ENCODE measurements at places on chromosomes 4 and X.
A peak's percentile ranks its signal among the peaks of the same experiment; 100 is the strongest.

GRCh38 chr4:89765966-89766365 lies 71.0 kb downstream of the SNCA start:
- no peak for DNase-seq

DNA sequence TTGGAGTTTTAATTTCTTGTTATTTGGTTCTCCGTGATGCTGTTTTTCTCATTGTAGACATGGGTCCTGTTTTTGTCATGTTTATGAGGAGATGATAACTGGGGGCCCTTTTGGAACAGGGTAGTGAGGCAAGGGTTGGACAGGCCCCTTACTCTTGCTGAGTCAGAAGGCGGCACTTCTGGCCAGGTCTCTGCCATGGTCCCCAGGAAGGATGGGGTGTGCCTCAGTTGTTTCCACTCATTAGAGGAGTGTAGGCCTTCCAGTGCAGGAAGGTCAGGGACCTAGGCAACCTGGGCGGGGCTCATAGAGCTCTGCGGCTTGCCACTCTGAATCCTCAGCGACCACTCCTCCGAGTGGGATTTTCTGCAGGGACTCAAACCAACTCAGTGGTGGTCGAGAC lies 68.2 kb downstream of the NELFA start:
- no peak for DNase-seq

GRCh38 chr4:172202480-172203076 lies 389.4 kb downstream of the GALNTL6 start:
- no peak for DNase-seq

GRCh38 chr4:8403976-8404375 lies 36.5 kb downstream of the ACOX3 start:
- DNase-seq, result no peak

DNA sequence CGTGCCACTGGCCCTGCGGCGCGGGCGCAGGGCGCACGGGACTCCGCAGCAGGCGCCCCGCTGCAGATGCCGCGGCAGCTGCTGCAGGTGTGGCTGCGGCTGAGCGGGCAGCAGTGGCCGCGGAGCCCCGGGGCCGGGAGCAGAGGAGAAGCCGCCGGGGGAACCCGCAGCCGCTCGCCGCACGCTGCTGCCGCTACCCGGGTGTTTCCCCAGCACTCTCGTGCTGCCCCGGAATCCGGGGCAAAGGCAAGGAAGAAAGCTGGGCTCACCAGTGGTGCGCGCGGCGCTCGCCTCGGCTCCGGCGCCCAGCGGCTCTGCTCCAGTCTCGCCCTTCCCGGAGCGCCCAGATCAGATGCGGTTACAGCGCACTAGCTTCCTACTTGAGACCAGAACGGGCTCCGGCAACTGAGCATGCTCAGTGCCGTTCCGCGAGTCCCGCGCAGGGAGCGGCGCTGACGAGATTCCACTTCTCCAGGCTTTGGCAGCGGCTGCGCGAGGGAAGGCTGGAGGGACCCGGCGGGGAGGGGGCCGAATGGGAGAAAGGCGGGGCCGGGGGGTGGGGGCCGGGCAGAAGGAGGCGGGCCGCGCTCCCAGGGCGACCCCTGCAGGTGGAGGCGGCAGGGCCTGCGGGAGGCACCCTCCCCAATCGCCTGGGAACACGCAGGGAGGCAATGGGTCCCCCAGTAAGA lies at the start of gene APBB2:
APBB2 (minus strand) TSS at position 407 of the 689 bp plus-strand sequence. CDS start 181,288 bp downstream, outside the sequence.
- peak; percentile 24 for DNase-seq

- DNase-seq, result peak; percentile 11
Measured at GRCh38 chrX:100413229-100413628, 3.2 kb upstream of the PCDH19 start.

GRCh38 chr4:41216294-41217019 lies 2.1 kb upstream of the APBB2 start:
- no peak for DNase-seq

- no peak for DNase-seq
Measured at GRCh38 chrX:126339928-126340327, 173.8 kb upstream of the DCAF12L2 start.

GRCh38 chr4:184503869-184504300 lies 29.5 kb upstream of the IRF2 start:
- DNase-seq, result peak; percentile 2

GRCh38 chrX:120752431-120753082 lies 122.7 kb upstream of the C1GALT1C1 start:
- no peak for DNase-seq

DNA sequence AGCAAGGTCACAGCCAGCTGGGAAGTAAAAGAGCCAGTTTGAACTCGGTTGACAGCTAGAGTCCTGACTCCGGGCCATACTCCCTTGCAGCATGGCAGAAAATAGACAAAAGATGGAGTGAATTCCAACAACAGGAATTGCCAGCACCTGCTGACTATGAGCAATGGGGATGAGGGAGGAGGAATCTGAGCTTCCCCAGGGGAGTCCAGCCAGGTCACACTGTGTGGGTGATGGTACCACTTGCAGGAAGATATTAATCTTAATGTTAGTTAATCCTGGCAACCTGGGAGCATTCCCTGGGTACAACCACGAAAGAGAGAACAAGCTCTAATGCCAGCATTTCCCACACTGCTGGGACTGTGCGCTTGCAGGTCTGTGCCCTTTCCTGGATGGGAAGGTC lies 48.1 kb upstream of the S100G start:
- no peak for DNase-seq

GRCh38 chrX:131402124-131402811 lies 113.2 kb upstream of the IGSF1 start:
- DNase-seq, result no peak

DNA sequence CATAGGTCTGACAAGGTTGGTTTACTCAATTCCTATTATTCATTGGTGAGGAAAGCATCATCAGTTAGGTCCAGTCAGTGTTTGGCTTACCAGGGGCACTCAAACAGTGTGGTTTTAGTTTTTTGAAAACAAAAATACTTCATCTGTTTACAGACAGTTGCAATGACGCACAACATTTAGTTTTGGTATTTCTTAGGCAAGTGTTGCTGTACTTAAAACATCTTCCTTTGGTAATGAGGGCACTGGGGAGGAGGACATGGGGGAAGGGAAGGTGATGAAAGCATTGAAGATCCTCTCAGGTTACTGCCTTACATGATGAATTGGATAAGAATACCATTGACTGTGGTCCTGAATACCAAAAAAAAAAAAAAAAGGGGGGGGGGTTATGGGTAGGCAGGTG lies 93.7 kb upstream of the MAOA start:
- DNase-seq, result no peak

- DNase-seq, result no peak
Measured at GRCh38 chr4:141046255-141046654, 87.0 kb downstream of the RNF150 start.

- DNase-seq, result no peak
Measured at GRCh38 chrX:88865634-88866033, 118.6 kb downstream of the CPXCR1 start.

GRCh38 chrX:146581981-146582712 lies 227.4 kb upstream of the CXorf51B start:
- no peak for DNase-seq

GRCh38 chr4:86001591-86001990 lies 358.3 kb downstream of the MAPK10 start:
- no peak for DNase-seq

DNA sequence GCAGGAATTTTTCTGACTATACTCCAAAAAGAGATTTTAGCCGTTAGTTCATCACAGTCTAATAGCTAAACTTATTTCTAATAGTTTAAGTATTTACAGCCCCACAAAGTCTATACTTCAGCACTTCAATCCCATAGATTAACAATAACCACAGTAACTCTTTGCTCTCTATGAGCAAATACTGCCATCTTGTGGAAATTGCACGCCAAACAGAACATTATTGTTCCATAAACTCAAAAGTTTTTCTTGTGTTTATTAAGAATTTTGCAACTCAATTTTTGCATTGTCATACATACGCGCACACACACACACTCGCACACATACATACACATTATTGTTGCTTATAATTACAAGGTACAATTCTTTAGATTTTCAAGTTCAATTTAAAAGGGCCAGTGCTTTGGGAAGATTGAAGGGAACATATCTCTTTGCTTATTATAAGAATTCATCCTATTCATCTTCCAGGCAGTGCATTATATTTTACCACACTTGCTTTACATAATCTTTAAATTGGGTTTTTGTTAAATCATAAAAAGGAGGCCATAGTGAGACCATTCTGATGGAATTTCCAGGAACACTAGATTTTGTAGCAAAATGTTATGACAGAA lies 63.8 kb upstream of the ATOH1 start:
- DNase-seq, result no peak

DNA sequence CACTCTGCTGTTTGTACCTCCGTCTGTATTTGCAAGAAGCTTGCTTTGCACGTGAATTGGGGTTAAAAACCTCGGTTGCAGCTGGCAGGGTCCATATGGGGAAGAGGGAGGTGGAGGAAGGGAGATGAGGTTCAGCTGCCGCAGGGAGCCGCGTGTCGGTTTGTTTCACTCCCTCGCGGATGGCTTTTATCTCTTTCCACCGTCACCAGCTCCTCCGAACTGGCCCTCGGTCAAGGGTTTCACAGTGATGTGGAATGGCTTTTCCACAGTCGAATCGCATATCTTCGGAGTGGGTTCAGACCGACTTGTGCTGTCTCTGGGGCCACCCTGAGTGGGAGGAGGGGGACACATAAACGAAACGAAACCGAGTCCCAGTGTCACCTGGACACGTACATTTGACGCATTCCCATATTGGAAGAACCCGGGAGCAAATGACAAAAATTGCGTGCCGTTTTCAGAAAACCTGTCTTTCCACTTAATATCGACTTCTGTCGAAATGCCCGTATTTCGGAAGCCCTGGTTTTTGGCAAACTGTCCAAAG lies 929 bp downstream of the ZBTB33 start:
- DNase-seq, result peak; percentile 7

DNA sequence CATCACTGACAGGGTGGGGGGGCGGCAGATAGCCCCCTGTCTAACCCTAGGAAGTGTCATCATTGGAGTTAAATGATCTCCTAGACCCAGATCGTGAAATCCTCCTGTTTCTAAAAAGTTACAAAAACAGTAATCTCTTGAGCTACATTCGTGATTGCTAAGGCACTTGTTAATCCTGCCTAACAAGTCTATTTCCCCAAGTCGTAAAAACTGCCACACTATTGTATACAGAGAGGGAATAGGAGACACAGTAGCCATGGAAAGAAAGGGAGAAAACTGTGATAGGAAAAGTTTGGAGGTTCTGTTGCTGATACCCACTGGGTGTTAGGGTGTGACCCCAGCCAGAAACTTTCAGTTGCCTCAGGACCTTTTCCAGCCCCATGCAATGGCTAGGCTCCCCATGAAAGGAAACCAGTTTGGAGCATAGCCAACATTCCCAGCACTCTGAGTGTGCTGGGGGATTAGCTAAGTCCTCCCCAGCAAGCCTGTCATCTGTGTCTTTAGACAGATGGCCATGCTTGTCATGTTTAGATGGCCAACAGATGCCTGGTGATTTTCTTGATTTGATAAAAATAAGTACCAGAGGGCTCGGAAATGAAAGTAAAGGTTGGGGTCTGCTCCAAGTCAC lies 63.3 kb upstream of the ANXA10 start:
- DNase-seq, result no peak

DNA sequence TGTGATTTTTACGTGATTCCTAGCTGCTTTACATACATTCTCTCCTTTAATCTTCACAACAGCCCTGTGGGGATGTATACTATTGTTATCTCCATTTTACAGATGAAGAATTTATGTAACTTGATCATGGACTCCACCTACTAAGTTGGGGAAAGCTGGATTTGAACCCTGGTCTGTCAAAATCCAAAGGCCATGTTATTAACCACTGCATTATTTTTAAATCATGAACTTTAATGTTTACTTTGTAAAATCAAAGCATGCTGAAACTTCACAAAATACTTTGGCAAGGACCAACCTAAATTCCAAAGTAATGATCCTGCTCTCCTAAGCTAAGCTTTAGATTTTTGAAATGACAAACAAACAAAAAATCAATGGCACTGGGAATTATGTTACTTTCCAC lies 26.1 kb downstream of the FAM47E start:
- no peak for DNase-seq

GRCh38 chrX:16491461-16491860 lies 158.5 kb upstream of the S100G start:
- DNase-seq, result no peak

DNA sequence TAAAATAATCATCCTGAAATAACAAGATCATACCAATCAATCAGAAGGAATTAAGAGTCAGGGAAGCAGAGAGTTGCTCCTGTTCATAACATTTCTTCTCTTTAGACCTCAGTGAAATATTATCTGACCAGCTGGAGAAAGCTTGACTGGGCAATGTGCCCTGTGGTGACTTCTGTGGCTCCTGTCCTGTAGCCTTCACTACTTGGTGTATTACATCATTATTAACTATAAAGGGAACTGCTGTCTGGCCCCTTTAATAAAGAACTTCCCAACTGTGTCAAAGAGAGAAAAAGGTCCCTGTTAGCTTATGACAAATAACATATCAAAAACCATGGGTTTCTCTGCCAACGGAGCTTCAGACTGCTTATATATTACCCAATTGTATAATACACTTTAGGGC lies 18.0 kb downstream of the OPHN1 start:
- DNase-seq, result no peak

DNA sequence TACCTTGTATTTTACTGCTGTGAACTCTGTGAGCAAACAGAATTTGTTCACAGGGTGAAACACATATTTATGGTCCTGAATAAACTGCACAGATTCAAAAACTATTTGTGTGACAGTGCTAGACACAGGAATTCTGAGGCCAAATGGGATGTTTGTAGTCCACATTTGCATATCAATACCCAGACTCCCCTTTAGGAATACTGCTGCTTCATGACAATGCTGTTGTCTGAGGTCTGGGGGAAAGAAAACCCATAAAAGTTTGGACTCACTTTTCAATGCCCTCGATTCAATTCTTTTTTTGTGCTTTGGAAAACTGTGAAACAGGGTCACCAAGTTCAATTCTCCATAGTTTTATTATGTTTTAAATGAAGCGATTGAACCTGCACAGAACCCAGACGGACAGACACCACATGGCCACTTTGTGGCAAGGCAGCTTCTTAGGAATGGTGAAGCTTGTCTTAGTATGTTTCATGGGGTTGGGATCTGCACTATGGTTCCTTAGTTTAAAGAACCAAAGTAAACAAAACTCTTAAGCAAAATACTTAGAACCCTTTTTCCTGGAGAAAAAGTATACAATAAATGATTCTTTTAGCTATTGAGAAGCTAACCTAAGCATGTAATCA lies 92.3 kb upstream of the MAD2L1 start:
- no peak for DNase-seq

GRCh38 chr4:172104539-172104938 lies 291.3 kb downstream of the GALNTL6 start:
- DNase-seq, result no peak

DNA sequence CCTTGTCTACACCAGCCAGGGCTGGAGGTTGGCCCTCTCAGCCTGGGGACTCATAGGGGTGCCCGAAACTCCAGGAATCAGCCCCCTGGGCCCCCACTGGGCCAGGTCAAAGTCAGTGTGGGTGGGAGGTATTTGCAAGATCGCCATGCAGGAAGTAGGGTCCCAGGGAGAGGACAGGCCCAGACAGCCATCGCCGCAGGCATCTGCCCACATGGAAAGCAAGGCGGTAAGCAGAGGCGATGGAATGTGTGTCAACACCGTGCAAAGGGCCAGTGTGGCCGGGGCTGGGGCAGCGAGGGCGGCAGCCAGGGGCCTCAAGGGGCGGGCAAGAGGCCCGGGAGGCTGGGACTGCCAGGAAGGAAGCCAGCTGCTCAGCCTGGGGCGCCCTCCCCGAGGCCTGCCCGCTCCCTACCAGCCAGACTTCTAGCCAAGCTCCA lies 19.3 kb upstream of the DUSP9 start:
- DNase-seq, result no peak

GRCh38 chr4:35503435-35503834 lies 740.9 kb downstream of the ARAP2 start:
- no peak for DNase-seq

All from activated CD4-positive, alpha-beta T cell treated with anti-CD3 and anti-CD28 coated beads, Interleukin-2, amount 50 U/mL, for 1 hour (primary cell).